GM03348 (cell line): ENCODE measurements at places on chromosomes 6 and 20.

DNA sequence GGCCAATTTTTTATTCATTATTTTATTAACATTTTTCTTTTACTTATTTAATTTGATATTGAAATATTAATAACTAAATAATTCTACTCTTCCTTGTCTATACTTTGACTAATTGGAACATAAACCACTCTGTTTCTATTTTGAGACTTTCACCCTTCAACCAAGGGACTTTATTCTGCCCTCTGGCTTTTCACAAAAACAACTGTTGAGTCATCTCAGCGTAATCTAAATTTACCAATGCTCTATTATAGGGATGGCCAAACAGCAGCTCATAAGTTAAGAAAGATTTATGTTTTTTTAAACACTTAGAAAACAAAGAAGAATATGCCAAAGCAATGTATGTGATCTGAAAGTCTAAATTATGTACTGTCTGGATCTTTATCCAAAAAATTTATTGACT is 46.7 kb downstream of the DOP1A start:
- no peak for DNase-seq

DNA sequence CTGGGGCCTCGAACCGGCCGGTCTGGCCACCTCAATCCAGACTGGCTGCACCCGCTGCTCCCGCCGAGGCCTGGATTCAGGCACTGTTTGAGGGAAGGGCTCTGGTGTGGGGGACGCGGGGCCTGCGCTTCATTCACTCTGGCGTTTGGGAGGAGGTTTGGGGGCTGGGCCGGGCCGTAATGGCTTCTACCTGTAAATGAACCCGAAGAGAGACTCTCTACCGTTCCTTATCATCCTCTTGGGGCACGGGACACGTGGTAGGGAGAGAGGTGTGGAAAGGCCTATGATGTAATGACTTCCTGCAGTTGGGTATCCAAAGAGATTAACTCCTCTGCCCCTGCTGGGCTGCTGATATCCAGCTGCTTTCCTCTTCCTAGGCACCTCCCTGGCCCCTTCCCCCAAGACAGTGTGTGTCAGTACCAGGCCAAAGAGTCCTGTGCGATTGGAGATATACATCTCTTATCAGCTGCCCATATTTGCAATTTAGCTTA is 1.8 kb downstream of the FOXO3 start:
- DNase-seq, result peak; percentile 62

GRCh38 chr6:90701146-90701781 is 114.4 kb upstream of the MAP3K7 start:
- no peak for DNase-seq

GRCh38 chr6:14367296-14367695 is 249.7 kb downstream of the CD83 start:
- no peak for DNase-seq

- DNase-seq, result no peak
These were observed 11.1 kb upstream of the ITPR3 start for GRCh38 chr6:33610067-33610466.

- no peak for DNase-seq
These were observed 66.8 kb upstream of the THEMIS start for GRCh38 chr6:127967708-127968107.

GRCh38 chr6:33898771-33899170 is 95.0 kb upstream of the MLN start:
- no peak for DNase-seq

- no peak for DNase-seq
These were observed 72.2 kb upstream of the PBOV1 start for GRCh38 chr6:138290423-138290962.

GRCh38 chr6:163132050-163132750 is 282.3 kb upstream of the QKI start:
- DNase-seq, result no peak

GRCh38 chr6:14981960-14982359 is 263.9 kb upstream of the JARID2 start:
- no peak for DNase-seq

DNA sequence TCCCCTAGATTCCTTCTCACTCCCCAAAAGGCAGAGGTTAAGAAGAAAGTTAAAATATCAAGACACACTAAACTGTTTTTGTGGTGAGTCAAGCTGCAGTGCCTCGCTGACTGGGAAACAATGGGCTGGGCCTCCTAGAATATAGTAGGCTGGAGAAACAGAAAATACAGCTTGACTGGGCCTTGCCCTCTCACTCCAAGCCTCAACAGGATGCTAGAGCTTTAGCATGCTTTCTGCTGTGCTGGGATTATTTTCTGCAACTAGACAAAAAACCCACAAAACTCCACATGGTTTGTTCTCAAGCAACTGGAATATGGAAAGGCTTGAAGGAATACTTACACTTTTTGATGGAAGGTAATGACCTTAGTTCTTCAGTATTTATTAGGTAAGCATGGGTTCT is 27.9 kb downstream of the FOXO3 start:
- peak; percentile 62 for DNase-seq
